ENCODE measurements at places on chromosomes 7 and 10.

- DNase-seq, result no peak
Measured at GRCh38 chr10:3647074-3647473, 137.9 kb downstream of the KLF6 start.

DNA sequence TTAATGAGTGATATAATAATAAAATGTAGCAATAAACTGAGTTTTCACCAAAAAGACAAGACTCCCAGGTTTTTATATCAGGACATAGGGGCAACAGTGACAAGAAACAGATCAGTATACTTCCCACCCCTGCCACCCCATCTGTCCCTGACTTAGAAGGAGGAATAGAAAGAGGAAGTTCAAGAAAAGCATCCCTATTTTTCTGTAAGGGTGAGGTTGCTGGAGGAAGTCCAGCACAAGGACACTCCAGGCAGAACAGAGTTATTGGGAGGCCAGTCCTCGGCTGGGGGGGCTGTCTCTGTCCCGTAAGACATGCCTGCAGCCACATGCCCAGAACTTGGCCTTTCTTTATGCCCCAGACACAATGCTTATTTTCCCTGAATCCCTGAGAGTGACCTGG, 16.5 kb upstream of the TLX1 start:
- DNase-seq, result no peak

GRCh38 chr7:142585425-142585824, 163.8 kb upstream of the PRSS1 start:
- DNase-seq, result no peak

DNA sequence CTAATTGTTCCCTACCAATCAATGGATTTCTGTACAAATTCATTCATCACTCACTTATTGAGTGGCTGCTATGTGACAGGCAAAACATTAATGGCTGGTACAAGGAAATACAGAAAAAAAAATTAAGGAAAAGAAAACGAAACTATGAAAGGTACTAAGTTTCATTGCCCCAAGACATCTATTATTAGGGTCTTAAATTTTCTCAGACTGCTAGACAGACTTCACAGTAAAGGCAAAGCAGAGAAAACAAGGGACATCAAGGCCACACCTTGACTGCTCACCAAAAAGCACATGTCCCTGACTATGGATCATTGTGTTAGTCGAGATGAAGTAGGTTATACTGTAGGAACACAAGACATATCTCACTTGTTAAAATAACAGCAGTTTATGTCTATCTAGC, 36.5 kb downstream of the DGKI start:
- DNase-seq, result no peak

- DNase-seq, result no peak
Measured at GRCh38 chr10:123518765-123519164, 147.4 kb upstream of the GPR26 start.

GRCh38 chr10:6038071-6038631, 24.0 kb downstream of the IL2RA start:
- no peak for DNase-seq

DNA sequence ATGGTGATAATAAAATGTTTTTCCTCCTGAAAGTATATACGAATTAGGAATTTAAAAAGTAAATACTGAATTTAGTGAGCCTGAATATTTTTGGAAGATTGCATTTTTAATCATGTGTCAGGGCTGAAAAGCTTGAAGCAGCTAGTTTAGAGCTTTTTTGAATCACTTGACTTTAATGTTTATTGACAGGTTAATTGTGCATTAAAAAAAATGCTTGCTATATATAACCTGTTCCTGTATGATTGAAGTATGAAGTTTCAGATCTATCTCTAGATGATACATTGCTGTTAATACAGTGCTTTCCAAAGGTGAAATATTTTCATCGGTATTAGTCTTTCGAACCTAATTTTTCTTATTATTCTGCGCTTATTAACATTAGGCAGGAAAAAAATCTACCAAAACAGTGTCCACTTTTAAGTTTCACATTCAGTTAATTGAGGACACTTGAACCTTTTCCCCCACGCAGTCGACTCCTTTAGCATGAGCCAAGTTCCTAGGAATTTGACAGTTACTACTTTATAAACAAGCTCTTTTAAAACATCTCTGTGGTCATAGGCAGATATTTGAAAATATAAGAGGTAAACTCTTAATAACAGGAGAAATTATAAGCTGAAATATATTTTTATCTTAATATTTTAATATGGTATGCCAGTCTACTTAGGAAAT, 187.1 kb downstream of the MLLT10 start:
- DNase-seq, result no peak

- DNase-seq, result no peak
Measured at GRCh38 chr10:89224739-89225443, 17.8 kb upstream of the CH25H start.

Data from A673 (cell line).